ENCODE measurements at places on chromosomes 11 and 22.

DNA sequence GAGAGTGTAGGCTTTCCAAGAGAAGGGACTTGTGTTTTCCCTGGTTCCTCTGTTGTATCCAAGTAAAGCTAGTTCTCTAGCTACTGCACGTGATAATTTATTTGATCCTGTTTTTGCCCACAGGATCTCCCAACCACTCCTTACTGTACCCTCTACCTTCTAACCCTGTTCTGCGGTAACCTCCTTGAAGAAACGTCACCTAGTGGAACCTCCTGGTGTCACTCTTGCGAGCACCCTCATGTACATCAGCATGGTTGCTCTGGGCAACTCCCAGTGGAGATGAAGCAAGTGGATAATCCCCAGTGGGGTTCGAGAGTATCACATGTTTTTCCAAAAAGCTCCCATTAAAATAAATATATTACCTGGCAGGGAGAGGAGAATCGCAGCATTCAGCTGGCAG is 108.9 kb upstream of the CLMP start:
- DNase-seq, result no peak

DNA sequence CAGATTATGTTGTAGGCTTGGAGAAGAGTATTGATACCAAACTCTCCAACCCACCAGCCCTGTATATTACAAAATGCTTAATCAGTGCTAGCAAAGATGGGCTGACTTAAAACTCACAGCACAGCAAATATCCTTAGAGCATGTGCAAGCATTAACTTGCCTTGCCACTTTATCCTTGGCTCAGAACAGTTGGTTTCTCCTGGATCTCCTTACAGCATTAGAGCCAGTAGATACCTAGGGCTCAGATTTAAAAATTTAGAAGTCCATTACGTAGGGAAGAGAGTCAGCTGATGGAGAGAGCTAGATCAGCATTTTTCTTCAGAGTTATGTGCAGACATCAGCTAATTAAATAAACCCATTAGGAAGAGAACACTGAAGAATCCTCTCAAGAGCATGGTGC is 198.5 kb upstream of the ZBED5 start:
- no peak for DNase-seq

- no peak for DNase-seq
Measured at GRCh38 chr11:72411623-72412419, 22.5 kb downstream of the CLPB start.

- no peak for DNase-seq
Measured at GRCh38 chr11:74434528-74434927, 32.8 kb downstream of the KCNE3 start.

Data from DMS153 (cell line).